Memory B cell (primary cell): ENCODE measurements at places on chromosomes 3 and 15.
A peak's percentile ranks its signal among the peaks of the same experiment; 100 is the strongest.

DNA sequence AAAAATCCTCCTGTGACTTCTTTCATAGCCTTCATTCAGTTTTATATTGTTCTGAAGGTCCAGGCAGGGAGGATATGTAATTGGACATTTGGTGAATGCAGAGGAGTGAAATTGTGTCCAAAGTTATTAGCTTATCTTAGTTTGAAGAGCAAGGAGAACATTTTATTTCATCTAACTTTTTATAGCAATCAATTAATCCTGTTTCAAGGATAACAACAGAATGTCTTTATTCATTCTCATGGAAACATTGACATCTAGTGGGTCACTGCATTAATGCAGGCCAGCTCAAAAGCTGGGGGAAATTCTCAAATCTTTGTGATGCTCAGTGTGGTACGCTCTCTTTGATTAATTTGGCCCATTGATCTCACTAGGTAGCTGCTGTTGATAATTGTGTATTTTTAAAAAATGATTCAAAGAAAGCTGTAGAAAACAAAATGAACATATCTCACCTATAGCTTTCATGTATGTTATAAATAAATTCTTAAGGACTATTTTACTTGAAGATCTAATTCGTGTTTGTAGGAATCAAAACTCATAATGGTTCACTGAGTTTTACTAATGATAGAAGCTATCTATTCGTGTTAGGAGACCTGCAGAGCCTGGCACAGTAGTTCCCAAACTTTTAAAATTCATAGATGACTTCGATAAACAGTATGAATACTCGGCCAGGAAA is 150.8 kb upstream of the KCNMB2 start:
- peak; percentile 7 for DNase-seq

DNA sequence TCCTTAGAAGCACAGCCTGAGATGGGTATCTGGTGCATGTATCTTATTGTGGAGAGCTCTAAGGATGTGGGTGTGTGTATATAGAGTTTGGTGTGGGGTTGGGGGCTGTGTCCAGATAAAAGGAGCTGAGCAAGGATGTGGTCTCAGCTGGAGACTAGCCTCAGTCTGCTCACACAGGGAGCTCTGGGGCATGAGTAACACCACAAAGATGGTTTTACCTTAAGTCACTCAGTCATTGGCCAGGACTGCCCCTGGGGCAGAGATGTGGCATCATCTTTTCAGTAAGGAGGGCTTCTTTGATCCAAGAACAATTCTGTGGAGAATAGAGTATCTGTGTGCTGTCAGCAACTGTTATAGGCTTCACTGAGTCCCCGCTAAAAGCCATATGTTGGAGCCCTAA is 163.4 kb upstream of the NUDT16 start:
- DNase-seq: no peak

GRCh38 chr15:51505251-51505650 is 117.3 kb downstream of the DMXL2 start:
- no peak for DNase-seq

- no peak for DNase-seq
Measured at GRCh38 chr15:29452881-29453731, 183.5 kb upstream of the NSMCE3 start.

GRCh38 chr3:52432225-52432624 is 12.7 kb downstream of the SEMA3G start:
- no peak for DNase-seq

DNA sequence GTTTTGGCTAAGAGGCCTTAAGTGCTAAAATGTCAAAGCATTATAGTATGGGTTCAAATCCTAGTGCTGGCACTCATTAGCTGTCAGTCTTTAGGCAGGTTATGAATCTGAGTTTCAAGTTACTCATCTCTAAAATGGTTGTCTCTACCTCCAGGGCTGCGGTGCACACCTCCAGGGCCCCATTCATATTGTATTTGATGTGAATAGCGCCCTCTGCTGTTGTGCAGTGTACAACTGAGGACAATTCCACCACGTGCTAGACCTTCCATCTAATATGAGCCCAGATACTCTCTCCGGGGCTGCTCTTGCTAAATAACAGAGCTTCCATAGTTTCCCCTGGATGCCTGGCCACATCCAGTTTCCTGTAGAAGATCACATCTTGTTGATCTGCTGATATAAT is 54.3 kb downstream of the OXNAD1 start:
- no peak for DNase-seq

- no peak for DNase-seq
Measured at GRCh38 chr15:47294765-47295259, 422.5 kb upstream of the SEMA6D start.

DNA sequence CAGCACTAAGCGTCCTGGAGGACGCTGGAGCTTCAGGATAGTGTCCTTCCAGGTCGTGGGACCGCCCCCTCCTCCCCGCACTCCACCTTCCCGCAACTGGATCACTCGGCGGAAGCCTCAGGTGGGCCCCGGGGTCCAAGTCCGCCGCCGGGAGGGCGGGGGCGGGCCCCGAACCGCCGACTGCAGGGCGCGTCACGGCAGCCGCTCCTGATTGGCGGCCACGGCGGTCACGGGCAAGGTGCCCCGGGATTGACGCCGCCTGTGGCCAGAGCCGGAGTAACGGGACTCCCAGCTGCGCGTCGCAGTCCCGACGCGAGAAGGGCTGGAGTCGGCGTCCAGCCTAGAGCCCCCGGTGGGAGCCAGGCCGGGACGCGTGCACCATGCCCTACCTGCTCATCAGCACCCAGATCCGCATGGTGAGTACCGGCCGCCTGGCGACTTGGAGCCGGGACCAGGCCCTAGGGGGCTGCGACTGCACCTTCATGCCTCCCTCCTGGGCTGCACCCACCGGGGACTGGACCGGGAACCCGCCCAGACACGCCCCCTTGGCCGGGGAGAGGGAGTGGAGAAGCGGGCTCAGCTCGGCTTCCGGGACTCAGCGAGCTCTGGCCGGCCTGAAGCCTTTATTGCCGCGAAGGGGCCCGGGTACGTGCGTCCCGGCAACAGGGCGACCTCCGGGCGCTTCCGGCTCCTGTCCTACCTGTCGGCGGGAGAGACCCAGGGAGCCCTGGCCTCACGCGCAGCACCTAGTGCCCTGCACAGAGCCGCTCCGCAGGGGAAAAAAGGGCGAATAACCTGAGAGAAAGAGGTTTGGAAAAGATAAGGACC is at the start of gene GCHFR:
Gene GCHFR, plus strand, starts transcription at position 268 of the 828 bp plus-strand sequence. Its CDS starts 113 bp downstream, at position 381.
- peak; percentile 54 for DNase-seq

DNA sequence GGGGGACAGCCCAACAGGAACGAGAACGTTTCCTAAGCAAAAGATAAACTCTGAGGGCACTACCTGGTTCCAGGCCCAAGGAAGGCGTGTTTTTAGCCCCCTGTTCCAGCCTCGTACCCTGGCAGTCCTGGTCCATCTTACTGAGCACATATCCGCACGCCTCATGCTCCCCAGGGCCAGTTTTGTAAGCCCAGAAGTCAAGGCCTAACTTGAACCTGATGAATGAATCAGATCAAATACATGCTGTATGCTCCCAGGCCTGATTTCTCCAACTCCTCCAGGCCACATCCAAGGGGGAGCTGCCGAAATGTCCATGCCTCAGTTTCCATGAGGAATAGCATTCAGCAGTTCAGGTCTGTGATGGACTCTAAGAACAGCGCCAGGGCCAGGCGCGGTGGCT is 14.3 kb upstream of the DOCK3 start:
- DNase-seq: no peak

GRCh38 chr3:102230057-102230456 is 204.8 kb upstream of the ZPLD1 start:
- no peak for DNase-seq

GRCh38 chr3:159894386-159894785 is 94.2 kb upstream of the IL12A start:
- DNase-seq: no peak

DNA sequence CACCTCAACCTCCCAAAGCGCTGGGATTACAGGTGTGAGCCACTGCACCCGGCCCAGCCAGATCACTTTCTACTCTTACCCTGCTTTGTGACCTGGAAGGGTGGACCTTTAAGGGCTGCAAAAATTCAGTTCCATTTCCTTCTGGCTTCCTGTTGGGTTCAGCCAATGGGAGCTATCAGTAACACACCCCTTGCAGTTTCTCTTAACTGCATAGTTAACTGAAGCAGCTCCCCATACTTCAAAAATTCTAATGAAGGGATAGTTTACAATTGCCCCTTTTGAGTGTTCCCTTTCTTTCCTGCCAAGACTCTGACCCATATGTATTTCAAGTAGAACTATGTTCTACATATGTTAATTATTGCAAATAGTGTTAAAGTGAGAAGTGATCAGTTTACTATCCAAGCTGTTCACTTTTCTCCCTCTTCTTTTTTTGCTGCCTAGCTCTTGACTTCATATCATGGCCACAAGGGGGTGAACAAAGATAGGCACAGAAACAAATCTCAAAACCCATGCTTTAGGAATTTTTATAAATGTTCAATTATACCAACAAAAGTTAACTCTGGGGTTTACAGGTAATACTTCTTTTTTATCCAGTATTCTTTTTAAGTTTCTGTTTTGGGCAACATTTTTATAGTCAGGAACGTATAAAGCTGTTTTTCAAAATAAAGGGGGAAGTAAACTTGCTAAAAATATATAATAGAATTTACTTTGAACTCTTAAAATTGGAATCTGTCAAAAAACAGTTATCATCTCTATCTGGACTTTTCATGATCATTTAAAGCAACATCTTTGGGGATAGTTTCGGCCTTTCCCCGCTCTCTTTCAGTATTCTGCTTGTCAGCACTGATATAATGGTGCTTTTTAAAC is 8.1 kb downstream of the PGBD4 start:
- DNase-seq: no peak

- DNase-seq: no peak
Measured at GRCh38 chr3:2568156-2568555, 469.5 kb downstream of the CNTN4 start.

- no peak for DNase-seq
Measured at GRCh38 chr3:18379647-18380046, 45.5 kb downstream of the SATB1 start.

DNA sequence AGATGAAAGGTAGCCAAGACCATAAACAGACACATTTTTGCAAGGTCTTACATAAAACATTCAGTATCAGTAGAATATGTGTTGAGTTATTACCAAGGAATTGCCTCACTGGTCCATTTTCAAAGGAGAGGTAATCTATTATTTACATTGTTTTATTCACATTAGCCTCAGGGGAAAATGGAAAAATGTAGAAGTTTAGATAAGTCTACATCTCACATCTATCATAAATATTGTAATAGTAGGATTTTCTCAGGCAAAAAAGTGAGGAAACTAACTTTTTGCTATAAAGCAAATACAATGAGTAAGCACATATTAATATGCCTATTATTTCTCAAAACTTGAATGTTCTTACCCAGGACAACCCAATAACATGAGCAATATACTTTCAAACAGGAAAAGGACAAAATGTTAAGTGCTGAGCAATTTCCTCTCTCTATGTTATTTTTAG is 184.6 kb upstream of the AGTR1 start:
- no peak for DNase-seq

DNA sequence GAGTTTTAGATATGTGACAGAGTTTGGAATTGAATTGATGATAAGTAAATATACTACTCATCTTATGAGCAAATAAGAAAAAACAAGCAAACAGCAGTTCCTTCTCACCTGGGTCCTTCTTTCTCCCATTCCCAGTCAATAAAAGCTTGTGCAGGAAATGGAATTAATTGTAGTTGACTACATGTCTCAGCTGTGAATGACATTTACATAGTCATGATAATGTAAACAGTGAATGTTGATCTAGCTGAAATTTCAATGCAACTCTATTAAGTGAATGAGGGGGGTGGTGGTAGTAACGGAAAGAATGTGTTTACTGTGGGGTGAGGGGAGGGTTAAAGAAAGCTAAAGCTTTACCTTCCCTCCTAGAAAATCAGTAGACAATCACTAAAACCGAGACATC is 76.2 kb downstream of the NFKBIZ start:
- no peak for DNase-seq

GRCh38 chr3:13642597-13642996 is 93.7 kb downstream of the FBLN2 start:
- DNase-seq: no peak

GRCh38 chr3:13879946-13880810 is at the start of gene WNT7A:
TSS of gene WNT7A (minus strand) at chr3:13880071. CDS start at chr3:13879816, 255 bp downstream.
- DNase-seq: no peak

GRCh38 chr3:23785097-23785645 is 20.6 kb upstream of the UBE2E1 start:
- no peak for DNase-seq
